GM12878 (cell line): ENCODE measurements at places on chromosomes 11 and 22. TPM values are rescaled to one million over a fixed set of nuclear protein-coding genes. Genes with fewer than 3 reads are reported as not detected.
A peak's percentile ranks its signal among the peaks of the same experiment; 100 is the strongest.

DNA sequence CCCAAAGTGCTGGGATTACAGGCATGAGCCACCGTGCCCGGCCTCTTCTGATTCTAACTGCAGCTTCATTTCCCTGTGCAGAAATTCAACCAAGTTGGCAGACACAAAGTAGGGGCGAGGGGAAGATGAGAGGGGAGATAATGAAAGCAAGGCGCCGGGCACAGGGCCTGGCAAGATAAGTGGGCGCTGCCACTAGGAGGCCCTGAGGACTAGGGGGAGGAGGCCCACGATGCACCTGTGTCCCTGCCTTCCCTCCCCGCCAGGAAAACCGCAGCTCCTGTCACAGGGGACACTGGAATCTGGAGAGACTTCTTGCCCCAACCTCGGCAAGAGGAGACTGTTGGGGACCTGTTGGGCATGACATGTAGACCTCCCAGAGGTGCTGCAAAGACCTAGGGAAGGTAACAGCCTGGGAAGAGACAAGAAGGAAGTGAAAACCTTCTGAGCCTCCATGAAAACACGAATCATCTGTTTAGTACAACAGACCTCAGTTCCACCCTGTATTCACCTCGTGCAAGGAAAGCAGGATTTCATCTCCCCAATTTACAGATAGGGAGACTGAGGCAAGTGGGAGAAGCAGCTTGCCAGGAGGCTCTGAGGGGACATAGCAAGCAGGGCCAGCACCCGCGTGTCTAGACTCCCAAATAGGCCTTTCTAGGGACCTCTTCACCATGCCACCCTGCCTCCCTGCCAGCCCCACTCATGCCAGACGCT, 3.1 kb upstream of the LGALS1 start:
- no peak for DNase-seq

DNA sequence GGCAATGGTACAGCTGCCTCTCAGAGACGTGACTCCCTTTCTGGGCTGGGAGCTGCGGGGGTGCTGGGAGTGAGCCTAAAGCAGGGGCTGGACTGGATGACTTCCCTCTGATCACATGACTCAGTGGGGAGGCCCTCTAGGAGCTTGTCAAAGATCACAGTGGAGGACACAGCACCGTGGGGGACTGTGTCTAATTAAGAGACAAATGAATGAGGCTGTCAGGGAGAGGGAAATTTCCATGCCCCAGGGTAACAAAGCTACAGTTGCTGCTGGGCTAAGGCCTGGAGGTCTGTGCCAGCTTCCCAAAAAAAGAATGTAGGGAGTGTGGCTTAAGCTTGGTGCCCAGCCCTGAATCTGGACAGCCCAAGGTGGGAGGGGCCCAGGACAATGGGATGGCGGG, 262.8 kb upstream of the PLET1 start:
- DNase-seq = no peak

- DNase-seq = no peak
Observed at GRCh38 chr11:2651826-2652271, 47.9 kb downstream of the KCNQ1OT1 start.

GRCh38 chr11:34387653-34388052, 29.8 kb upstream of the ABTB2 start:
- no peak for DNase-seq

- no peak for DNase-seq
Observed at GRCh38 chr11:3010521-3011275, 18.6 kb upstream of the NAP1L4 start.

DNA sequence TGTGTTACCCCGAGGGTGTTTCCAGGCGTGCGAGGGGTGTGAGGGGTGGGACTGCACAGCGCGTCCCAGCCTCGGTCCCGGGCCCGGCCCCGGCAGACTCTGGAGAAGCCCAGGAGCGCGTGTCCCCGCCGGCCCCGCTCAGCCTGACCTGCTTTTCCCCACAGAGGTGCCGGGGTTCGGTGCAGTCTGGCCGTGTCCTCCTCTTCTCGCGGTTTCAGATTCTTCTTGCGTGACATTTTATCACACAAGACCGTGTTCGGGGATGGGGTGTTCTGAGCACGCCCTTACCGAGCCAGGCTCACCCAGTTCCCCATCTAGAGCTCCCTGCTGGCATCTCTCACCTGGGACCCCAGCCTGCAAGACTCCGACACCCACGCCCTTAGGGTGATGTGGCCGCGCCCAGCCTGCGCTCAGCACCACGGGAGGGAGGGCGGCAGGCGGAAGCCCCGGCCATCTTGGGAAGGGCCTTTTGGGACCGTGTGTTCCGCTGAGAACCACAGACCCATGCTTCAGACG, 775.6 kb downstream of the BRD1 start:
- no peak for DNase-seq

PKNOX2 gene
- not detected in 2 replicates for total RNA-seq

CRYBB2 gene
- total RNA-seq = not detected in 2 replicates

GRCh38 chr11:7971846-7972245, 6.6 kb upstream of the NLRP10 start:
- no peak for DNase-seq

DNA sequence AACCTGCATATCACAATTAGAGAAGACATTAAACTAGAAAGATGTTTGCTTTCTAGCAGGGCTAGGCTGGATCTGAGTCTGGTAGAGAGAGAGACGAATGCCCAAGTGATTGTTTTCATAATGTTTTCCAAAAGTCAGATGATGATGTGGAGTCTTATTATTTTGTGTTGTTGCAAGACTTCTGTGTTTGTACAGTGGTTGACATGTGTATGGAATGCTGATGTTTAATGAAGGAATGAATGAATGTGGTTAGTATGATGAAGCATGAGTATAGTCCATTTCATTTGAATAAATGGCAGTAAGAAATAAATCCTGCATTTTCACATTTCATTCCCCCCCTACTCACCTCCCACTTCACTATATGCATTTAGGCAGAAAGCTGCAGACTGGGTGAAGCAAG, 69.6 kb downstream of the PPP2R1B start:
- DNase-seq = no peak

DNA sequence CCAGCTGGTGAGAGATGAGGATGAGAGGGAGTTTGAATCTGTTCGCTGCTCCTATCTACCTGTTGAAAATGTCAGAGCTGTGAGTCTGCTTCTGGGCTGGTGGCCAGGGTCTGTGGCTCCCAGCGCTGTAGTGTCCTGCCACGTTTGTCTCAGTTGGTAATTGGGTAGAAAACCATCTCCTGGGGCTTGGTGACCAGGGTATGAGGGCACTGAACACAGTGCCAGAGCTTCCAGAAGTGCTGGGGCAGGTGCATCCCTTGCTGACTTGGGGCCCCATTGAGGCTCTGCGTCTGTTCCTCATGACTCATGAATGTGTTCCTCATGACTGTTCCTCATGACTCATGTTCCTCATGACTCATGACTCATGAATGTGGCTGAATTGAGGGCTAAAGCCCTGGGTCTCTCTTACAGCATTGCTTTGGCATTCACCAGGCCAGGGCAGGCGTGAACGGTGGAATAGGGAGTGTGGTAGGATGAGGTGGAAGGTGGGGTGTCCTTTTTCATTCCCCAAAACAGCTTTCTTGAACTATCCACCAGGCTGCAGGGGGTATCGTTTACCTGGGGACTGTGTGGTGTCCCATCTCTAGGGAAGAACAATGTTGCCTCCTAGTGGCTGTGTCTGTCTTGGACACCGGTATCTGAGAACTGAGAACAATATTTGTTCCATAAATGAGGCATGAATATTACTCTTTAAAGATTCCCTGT, 139.5 kb downstream of the COMMD9 start:
- DNase-seq = peak; percentile 31
